ENCODE measurements at places on chromosomes 1 and 21. TPM values are rescaled to one million over a fixed set of nuclear protein-coding genes. Genes with fewer than 3 reads are reported as not detected.

Gene NDUFV3
- 81.7 TPM for total RNA-seq

Gene MCOLN3
- total RNA-seq = 5.8 TPM

Gene TBX19
- total RNA-seq = 2.0 TPM

Gene WDR3
- 18.2 TPM for total RNA-seq

Gene PCSK9
- 0.50 TPM for total RNA-seq

Gene AVPR1B
- not detected for total RNA-seq

Gene DNALI1
- 5.5 TPM for total RNA-seq

Gene LRRN2
- not detected for total RNA-seq

Gene FAM43B
- 0.33 TPM for total RNA-seq

Gene BSND
- not detected for total RNA-seq

Gene PLA2G2D
- total RNA-seq = not detected

Gene LMX1A
- not detected for total RNA-seq

Gene TIE1
- total RNA-seq = 0.17 TPM

Gene BTBD8
- 6.7 TPM for total RNA-seq

Gene GSTM5
- total RNA-seq = 6.4 TPM

Gene WDR77
- 33.0 TPM for total RNA-seq

Gene PDC
- total RNA-seq = not detected

Gene CR1L
- not detected for total RNA-seq

Gene GUCA2A
- total RNA-seq = not detected

Gene TNFRSF18
- 0.33 TPM for total RNA-seq

Gene SAMSN1
- total RNA-seq = 0.15 TPM

Gene LCE2B
- total RNA-seq = not detected
